ENCODE measurements at places on chromosomes 12 and 14. TPM values are rescaled to one million over a fixed set of nuclear protein-coding genes. Genes with fewer than 3 reads are reported as not detected.

MYF6 gene
- total RNA-seq = not detected

DNA sequence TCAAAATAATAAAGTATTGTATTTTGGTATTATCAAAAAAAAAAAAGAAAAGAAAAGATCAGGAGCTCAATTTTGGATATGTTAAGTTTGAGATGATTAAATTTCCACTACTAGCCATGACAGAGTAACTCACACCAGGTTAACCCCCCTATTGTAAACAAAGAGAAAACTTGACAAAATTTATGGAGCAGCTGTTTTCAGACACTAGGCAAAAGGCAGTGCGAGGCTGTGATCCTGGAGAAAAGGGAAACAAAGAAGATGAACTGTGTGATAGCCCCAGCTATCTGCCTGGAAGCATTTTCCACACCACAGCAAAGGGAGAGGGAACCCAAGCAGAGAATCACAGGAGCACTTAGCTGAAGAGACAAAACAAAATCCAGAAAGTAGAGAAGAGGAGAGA lies 145.0 kb downstream of the KIF21A start:
- no peak for DNase-seq

GRCh38 chr12:93183940-93184671 lies 193.6 kb upstream of the NUDT4 start:
- DNase-seq = no peak

DNA sequence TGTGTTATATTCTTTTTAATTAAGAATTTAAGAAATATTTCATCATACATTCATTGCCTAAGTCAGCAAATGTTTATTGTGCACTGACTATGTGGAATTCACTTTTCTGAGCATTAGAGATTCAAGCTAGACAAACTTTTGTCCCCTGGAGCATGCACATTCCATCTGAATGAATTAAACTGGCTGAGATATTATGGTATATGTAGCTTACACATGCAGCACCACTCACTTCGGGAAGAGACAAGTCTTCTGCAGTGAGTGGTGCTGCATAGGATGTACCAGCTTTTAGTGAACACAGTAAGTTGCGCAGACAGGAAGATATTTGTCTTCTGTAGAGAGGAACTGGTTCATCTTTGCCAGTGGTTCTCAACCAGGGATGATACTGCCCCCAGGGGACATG lies 318.4 kb downstream of the SYT1 start:
- DNase-seq = no peak

DNA sequence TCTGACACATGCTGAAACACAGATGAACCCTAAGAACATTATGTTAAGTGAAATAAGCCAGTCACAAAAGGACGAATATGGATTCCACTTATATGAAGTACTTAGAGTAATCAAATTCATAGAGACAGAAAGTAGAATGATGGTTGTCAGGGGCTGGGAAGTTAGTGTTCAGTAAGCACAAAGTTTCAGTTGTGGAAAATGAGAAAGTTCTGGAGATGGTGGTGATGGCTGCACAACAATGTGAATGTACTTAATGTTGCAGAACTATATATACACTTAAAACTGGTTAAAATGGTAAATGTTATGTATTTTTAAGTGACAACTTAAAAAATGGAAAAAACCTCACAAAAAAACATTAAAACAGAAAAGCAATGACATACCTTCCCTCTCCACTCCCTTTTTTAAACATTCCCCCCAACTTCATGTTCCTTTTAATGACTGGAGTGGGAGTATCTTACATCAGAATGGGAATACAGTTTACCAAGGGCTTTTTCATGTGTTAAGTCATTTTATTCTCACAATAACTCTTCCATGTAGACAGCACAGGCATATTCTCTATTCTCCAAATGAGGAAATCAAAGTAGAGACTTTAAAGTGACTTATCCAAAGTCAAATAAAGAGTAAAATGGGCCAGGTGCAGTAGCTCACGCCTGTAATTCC lies 24.0 kb downstream of the BTBD7 start:
- DNase-seq = no peak

DNA sequence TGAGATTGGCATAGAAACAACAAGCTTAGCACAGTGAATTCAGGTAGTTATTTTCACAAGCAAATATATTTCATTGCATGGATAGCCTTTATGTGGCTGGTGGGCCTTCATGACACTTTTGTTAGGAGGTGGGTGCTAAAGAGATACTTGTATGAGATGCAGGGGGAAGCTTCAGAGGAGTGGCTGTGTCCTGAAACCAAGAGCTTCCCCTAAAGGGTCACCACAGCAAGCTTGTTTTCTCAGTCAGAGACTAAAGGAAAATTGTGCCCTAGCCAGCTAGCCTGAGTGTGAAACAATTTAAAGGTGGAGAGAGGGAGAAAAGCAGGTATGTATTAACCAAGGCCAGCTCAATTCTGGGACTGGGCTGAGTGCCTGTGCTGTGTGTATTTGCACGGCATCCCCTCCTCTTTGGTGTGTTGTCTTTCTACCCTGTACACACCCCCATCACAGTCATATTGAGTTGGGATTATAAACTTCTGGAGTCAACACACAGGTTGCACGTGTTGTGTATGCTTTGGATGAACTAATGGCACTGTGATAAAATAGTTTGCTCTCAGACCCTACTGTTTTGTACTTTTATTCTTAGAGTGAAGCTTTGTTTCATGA lies 79.2 kb downstream of the RASSF8 start:
- no peak for DNase-seq

GRCh38 chr12:10175846-10176636 lies 2.8 kb upstream of the TMEM52B start:
- DNase-seq = no peak

DNA sequence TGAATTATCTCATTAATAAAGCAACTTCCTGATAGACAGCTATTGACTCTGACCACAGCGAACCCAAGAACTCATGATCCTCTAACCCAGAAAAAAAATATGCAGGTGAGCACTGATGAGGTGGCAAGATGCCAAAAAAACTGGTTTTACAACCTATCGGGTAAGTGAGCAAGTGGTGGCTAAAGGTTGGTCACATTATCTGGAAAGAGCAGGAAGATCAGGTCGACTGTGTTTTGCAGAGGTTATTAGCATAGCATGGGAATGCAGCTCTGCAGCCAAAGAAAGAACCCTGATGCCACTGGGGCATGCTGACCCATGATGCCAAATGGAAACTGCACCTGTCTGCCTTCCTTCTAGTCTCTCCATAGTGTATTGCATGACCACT lies 23.5 kb downstream of the BHLHE41 start:
- DNase-seq = no peak

All from left cardiac atrium (tissue), 4 donors.